Activated naive CD8-positive, alpha-beta T cell treated with anti-CD3 and anti-CD28 coated beads for 36 hours (primary cell): ENCODE measurements at places on chromosomes 5 and 9.

GRCh38 chr5:177077335-177077734 is 9.4 kb upstream of the FGFR4 start:
- no peak for DNase-seq

DNA sequence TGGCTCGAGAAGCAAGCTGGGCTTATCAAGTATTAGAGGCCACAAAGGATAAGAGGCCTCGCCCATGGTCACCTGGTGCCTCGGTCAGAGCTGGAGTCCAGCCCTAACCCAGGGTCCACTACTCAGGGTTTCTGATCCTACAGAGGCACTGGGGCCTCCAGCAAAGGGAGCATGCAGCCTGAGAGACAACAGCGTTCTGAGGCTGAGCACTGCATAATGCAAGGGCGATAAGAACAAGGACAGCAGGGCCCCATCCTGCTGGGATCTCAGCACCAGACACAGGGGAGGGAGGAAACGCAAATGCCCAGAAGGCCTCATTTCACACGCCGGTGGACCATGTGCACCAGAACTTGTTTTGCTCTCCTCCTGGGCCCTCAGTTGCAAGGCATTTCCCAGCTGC is 63.0 kb downstream of the C5orf15 start:
- no peak for DNase-seq

DNA sequence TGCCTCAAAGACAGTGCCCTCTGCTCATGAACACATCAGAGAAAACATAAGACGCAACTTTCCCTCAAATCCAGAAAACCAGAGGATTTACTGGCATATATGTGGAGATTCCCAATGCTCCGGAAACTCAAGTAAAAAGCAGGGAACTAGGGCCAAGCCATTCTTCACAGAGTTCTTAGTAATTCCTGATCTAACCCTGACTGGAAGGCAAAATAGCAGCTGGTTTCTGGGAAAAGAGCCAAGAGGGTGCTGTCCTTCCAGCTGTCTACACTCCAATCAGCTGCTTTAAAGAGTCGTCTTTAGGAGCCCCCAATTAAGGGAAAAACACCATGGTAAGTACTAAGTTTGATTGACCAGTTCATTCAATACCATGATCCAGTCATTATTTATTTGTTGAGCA is 49.6 kb downstream of the GNA14 start:
- no peak for DNase-seq

- DNase-seq = no peak
These were observed 51.0 kb downstream of the C5orf22 start for GRCh38 chr5:31583129-31583528.

DNA sequence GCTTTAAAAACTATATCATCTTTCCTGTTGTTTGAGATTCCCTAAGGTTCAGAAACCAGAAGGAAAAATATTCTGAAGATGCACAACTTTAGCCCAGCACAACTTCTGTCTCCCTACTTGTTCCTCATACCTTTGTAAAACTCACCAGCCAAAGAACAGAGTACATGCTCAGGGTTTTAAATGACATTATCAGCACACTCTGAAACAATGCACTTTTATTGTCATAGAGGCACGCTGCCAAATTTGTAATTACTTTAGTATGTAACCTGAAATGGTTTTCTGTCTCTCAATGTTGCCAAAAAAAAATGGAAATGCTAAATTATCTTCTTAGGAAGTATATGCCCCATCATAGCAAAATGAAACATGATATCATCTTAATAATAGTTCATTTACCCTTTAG is 383.6 kb upstream of the CDH6 start:
- DNase-seq = no peak

GRCh38 chr5:15513431-15513830 is 13.5 kb downstream of the FBXL7 start:
- no peak for DNase-seq

DNA sequence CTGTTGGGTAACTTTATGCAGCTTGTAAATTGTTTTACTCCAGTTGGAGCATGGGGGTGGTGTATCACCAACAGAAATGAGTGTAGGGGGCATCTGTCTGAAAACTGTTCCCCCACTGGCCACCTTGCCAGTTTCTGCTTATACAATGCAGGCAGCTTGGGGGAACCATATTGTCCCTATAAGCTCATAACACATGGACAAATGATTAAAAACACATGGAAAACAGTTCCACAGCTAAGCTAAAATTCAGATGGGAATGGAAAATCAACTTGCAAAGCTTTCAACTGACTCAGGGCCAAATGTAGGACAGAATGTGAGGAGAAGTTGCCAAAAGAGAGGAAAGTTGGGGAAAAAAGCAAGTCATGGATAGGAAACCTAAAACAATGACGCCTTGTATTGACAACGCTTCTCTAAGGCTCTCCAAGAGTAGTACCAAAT is 7.9 kb upstream of the CER1 start:
- DNase-seq = no peak

GRCh38 chr5:51494821-51495220 is 111.6 kb downstream of the ISL1 start:
- no peak for DNase-seq

GRCh38 chr5:58258984-58259684 is 200.8 kb downstream of the PLK2 start:
- no peak for DNase-seq

- no peak for DNase-seq
These were observed 8.9 kb upstream of the TOR4A start for GRCh38 chr9:137268538-137269201.

- no peak for DNase-seq
These were observed 32.9 kb upstream of the PSD2 start for GRCh38 chr5:139762615-139763170.
